T-cell (primary cell): ENCODE measurements at places on chromosomes 3 and 15.

GRCh38 chr3:135532021-135532420 lies 433.5 kb upstream of the PPP2R3A start:
- no peaks in the 10 kb centered on the region for H3K36me3 ChIP-seq
- no peaks in the 10 kb centered on the region for H3K27me3 ChIP-seq
- no peak overlapping the region for H3K4me3 ChIP-seq
- H3K27ac ChIP-seq: no peak overlapping the region
- H3K4me1 ChIP-seq: no peaks in the 10 kb centered on the region

DNA sequence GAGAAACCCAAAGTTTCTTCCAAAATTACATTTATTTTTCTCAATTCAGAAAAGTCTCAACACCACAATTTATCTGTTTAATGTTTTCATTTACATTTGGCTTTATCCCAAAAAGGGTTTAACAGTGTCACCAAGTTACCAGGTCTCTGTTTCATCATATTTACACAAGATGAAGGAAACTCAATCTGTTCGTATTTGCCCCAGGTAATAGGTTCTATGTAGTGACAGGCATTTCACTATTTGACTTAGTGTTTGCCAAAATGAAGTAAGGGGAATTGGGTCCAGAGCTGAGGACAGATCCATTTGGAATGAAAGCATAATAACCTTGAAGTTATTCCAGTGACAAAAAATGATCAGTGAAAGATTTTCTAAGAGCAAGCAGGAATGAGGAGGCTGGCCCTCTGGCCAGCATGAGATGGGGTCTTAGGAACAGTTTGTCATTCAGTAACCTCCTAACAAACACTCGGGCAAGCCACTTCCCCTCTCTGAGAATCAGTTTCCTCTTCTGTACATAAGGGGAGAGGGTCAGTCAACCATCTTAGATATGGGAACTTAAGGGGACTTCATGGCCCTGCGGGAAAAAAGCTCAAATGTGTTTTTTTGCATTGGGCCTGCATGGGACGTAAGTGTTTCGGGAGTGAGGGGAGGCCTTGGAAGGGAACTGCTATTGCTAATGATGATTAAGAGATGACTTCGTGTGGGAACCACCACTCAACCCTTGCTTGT lies 31.8 kb downstream of the UMPS start:
- H3K36me3 ChIP-seq: no peaks in the 10 kb centered on the region
- no peak overlapping the region for H3K27ac ChIP-seq
- H3K4me1 ChIP-seq: peaks cover 7% of the 10 kb centered on the region
- no peak for DNase-seq

GRCh38 chr3:102089239-102089638 lies 239.9 kb downstream of the NFKBIZ start:
- no peak overlapping the region for H3K27ac ChIP-seq
- no peak overlapping the region for H3K4me3 ChIP-seq
- peaks cover 13% of the 10 kb centered on the region for H3K4me1 ChIP-seq
- H3K36me3 ChIP-seq: no peaks in the 10 kb centered on the region
- no peaks in the 10 kb centered on the region for H3K27me3 ChIP-seq
- no peak for DNase-seq

DNA sequence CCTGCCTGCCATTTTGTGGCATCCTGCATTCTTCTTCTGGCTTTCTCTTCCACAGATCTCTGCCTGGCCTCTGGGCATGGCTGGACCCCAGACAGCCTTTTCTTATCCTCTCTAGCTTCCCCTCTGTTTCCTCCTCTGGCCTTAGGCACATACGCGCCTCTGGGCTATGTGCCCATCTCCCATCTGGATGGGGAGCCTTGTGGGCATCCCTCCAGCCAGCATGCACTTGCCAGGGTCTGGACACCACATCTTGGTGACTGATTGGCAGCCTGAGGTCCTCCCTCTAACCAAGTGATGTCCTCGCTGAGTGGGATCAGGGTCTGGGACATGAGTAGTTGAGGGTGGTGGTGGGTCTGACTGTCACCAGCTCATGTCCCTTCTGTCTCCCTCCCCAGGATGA lies 12.8 kb downstream of the PLEKHO2 start:
- peaks cover 5% of the 10 kb centered on the region for H3K36me3 ChIP-seq
- H3K27ac ChIP-seq: no peak overlapping the region
- no peak overlapping the region for H3K4me3 ChIP-seq
- no peaks in the 10 kb centered on the region for H3K4me1 ChIP-seq
- no peak for DNase-seq

GRCh38 chr15:26075770-26076169 lies 212.6 kb upstream of the ATP10A start:
- no peak overlapping the region for H3K4me3 ChIP-seq
- no peaks in the 10 kb centered on the region for H3K4me1 ChIP-seq
- H3K27me3 ChIP-seq: no peaks in the 10 kb centered on the region
- no peak for DNase-seq

DNA sequence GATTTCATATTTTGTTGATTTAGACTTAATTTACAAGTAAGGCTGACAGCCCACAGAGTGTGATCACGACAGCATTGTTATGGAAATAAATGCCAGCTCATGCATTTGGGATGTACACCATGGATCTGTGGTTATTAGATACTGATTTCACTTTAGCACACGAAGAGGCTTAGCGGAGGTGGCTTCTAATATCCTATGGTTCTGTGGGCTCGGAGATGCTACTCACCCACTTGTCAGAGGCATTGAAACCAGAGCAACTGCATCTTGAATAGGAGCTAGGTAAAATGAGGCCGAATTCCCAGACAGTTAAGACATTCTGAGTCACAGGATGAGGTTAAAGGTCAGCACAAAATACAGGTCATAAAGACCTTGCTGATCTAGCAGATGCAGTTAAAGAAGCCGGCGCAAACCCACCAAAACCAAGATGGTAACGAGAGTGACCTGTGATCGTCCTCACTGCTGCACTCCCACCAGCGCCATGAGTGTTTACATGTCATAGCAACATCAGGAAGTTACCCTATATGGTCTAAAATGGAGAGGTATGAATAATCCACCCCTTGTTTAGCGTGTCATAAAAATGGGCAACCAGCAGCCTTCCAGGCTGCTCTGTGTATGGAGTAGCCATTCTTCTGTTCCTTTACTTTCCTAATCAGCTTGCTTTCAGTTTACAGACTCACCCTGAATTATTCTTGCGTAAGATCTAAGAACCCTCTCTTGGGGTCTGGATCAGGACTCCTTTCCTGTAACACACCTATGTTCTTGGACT lies 117.5 kb downstream of the PGPEP1L start:
- H3K4me1 ChIP-seq: no peaks in the 10 kb centered on the region
- peaks cover 2% of the 10 kb centered on the region for H3K36me3 ChIP-seq
- H3K27ac ChIP-seq: no peak overlapping the region
- H3K27me3 ChIP-seq: no peaks in the 10 kb centered on the region
- no peak overlapping the region for H3K4me3 ChIP-seq

- H3K4me1 ChIP-seq: no peaks in the 10 kb centered on the region
- no peaks in the 10 kb centered on the region for H3K27me3 ChIP-seq
- H3K4me3 ChIP-seq: no peak overlapping the region
- H3K27ac ChIP-seq: no peak overlapping the region
- no peak for DNase-seq
Measured at GRCh38 chr15:100718075-100718980, 115.9 kb downstream of the ASB7 start.

DNA sequence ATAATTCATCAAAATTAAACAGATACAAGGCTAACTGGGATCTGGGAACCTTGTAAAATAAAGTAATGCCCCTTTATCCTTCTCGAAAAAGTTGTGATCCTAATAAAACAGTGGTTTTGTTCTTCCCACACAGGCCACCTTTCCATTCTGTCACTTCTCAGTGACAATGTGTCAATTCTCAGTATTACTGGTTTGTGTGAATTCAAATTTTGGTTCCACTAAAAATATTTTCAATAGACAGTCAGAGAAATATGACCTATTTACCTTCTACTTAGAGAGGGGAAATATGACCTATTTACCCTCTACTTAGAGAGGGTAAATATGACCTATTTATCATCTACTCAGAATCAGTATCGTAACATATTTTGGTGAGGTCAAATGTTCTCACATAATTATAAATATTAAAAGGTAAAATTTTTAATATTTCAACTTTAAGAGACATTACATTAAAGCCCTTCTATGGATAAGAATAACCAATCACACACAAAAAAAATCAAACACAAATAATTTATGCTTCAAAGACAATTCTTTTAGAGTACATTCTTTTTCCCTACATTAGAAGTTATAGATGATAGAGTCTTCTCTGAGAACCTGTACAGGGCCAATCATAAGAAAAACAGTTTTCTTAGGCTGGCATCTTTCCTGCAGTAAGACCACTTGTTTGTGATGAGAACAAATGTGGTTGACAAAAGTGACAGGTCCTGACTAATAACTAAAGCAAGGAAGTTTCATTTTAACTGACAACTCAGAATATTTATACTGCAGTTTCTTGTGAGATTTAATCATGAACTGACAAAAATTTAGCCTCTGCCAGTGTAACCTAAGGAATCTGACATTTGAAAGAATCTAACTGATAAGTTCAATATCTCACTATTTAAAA lies 323.3 kb downstream of the DIPK2A start:
- H3K36me3 ChIP-seq: no peaks in the 10 kb centered on the region
- DNase-seq: no peak
- no peaks in the 10 kb centered on the region for H3K4me1 ChIP-seq

DNA sequence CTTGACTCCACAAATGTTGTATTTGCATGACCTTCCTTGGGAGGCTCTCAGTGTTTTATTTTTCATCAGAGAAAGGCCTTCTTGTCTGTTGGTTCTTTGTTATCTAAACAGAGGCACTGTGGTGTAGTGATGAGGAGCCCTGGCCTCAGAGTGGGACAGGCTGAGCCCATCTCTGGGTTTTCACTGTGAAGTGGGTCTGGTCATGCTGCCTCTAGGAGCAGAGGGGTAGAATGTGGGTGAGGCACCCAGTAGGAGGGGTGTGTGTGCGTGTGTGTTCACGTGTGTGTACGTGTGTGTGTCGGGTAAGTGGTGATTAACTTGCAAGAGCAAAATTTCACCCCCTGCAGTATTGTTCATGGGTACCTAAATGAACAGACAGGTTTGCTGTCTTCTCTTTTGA lies 14.4 kb downstream of the KLF13 start:
- peaks cover 16% of the 10 kb centered on the region for H3K36me3 ChIP-seq
- no peak for DNase-seq
- H3K4me1 ChIP-seq: peaks cover 100% of the 10 kb centered on the region

DNA sequence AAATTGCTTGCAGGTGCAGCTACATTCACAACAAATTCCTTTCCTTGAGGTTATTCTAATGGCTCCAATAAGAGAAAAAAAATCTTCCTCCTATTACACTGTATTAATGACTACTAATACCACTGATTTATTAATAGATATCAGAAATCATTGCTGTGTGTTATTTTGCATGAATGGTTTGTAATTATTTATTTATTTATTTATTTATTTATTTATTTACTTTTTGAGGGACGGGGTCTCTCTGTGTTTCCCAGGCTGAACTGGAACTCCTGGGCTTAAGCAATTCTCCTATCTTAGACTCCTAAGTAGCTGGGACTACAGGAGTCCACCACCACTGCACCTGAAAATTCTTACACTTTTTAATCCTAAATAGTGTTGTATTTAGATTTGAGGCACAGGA lies 390.4 kb downstream of the SI start:
- no peak overlapping the region for H3K4me3 ChIP-seq
- no peaks in the 10 kb centered on the region for H3K36me3 ChIP-seq
- H3K4me1 ChIP-seq: no peaks in the 10 kb centered on the region
- no peaks in the 10 kb centered on the region for H3K27me3 ChIP-seq
- DNase-seq: no peak

DNA sequence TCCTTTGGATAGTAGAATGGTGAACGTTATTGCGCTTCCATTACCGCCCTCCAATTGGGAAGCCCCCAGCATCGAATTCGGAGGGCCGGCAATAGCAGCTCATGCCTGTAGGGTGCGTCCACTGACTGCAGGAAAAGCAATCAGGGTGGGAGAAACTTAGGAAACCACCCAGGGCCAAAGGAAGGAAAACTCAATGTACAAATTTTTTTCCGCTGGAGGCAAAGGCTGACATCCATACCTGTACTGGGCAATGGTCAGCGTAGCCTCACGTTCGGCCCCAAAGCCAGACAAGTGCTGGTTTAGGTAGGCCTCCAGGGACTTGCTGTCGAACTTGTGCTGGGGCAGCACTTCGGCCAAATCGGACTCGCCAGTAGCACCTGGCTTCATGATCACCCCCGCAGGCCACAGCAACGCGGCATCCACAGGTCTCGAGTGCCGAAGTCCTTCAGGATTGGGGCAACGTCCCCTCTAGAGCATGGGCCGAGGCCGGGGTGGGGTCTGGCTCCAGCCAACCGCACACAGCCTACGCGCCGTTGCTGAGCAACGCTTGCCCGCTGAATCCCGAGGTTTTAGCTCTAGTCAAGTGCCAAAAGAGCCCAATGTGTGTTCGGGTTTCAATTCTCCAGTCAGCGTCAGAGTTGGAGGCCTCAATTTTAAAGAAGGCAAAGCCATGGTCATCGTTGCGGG lies at the start of gene ACAD11:
ACAD11 (minus strand) TSS at position 445 of the 687 bp plus-strand sequence; CDS start at position 387, 58 bp downstream.
- peak within 1 kb of the TSS; percentile 90 for H3K4me3 ChIP-seq
- no peaks in the 10 kb centered on the region for H3K36me3 ChIP-seq
- DNase-seq: peak; percentile 1

DNA sequence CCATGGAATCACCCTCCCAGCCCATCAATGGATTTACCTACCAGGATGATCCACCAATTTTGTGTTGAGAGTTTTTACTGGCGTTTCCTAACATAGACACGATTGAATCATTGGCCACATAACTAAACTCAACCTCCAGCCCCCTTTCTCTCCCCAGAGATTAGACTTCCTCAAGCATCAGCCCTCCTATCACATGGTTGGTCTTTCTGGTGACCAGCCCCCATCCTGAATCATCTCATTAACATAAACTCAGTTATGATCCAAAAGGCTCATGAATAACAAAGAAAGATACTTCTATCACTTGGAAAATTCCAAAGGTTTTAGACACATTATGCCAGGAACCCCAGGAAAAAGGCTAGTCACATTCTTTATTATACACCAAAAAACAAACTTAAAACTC lies 21.2 kb downstream of the PRKAR2A start:
- no peaks in the 10 kb centered on the region for H3K4me1 ChIP-seq
- DNase-seq: no peak
- H3K4me3 ChIP-seq: no peak overlapping the region
- no peak overlapping the region for H3K27ac ChIP-seq

DNA sequence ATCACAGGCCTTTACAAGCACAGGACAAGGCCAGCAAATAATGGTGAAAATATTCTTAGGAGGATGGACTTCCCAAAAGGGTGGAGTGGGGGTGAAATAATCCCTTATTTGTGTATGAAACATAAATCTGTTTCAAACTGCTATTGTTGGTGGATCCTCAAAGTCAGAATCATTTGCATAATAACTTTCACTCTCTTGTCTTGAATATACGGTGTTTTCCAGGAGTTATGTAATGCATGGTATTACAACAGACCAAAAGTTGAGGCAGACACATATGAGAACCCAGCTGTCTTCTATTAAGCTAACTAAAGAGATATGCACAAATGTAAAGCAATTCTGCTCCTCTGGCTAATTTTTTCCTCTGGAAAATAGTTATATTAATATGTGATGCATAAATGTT lies 57.7 kb downstream of the PRTG start:
- no peak for DNase-seq
- no peaks in the 10 kb centered on the region for H3K4me1 ChIP-seq
- no peak overlapping the region for H3K4me3 ChIP-seq
- H3K36me3 ChIP-seq: no peaks in the 10 kb centered on the region
- no peaks in the 10 kb centered on the region for H3K27me3 ChIP-seq
- no peak overlapping the region for H3K27ac ChIP-seq
